ENCODE measurements at places on chromosomes 4 and X.

DNA sequence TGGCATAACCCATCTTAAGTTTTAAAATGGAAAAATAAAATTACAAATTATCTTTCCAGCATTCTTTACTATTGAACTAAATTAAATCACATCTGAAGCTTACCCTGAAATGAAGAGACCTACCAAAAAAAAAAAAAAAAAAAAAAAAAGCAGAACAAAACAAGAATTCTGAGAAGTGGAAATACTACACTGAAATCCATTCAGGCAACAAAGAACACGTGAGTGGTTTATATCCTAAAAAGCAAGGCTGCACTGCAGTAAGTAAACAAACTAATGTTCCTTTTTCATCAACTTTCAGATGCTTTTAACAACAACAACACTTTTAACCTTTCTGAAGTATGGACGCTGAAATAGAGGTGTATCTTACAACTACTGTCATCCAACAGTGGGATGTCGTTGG is 7.5 kb downstream of the FRYL start:
- DNase-seq: no peak

- no peak for DNase-seq
Observed at GRCh38 chr4:36094995-36095394, 149.3 kb downstream of the ARAP2 start.

DNA sequence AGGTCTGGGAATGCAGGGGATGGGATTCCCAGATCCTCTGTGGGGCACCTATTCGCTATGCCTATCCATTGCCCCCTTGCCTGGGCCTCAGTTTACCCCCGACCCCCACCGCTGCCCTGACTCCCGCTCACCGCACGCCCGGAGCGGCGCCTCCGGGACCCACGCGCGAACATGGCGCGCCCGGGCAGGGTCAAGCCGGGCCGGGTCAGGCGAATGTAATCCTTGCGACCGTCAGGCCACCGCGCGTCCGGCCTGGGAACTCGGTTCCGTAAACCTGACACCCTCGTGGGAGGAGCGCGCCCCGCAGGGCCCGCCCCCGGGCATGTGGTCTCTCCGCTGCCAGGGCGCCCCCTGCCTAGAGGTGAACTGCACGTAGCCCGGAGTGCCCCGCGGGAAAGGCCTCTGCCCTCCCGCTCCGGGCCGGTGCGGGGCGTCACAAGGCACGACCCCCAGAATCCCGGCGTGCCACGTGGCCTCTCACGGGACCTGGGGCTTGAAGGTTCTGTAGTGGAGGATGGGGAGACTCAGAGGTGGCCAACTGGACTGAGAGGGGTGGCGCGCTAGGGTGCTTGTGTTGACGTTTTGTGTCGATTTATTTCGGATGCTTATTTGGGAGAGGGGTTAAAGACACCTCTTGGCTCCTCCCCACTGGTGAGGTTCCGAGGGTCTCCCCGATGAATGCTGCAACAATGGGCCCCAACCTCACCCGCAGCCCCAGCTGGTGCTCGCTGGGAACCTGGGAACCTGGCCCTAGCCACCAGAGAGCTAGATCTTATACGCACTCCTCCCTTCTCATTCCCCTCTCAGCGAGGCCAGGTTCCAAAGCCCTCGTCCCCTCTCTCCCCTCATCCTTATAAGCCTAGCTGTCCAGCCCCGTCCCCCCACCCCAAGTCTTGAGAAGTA is at the start of gene PRICKLE3:
TSS of gene PRICKLE3 (minus strand) at position 249 of the 903 bp plus-strand sequence. CDS start at position 173, 76 bp downstream.
- DNase-seq: peak; percentile 85

GRCh38 chr4:156173937-156174336 is 220.3 kb upstream of the CTSO start:
- no peak for DNase-seq

GRCh38 chrX:39556056-39556455 is 541.7 kb downstream of the BCOR start:
- no peak for DNase-seq

DNA sequence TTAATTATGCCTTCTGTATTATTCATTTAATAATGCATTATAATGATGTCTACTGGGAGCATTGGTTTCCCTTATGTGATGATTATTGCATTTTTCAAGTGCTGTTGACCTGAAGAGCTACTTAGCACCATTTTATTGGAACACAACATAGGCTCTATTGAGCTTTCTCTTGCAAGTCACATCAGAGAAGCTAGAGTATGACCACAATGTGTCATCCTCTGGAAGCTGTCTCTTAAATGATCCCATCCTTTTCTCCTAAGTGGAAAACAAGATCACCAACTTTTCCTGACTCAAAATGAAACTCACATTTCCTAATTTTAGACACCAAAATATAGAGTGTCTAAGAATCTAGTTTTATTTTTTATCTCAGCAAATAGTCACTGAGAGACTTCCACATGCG is 1451.9 kb downstream of the PCDH7 start:
- DNase-seq: no peak

DNA sequence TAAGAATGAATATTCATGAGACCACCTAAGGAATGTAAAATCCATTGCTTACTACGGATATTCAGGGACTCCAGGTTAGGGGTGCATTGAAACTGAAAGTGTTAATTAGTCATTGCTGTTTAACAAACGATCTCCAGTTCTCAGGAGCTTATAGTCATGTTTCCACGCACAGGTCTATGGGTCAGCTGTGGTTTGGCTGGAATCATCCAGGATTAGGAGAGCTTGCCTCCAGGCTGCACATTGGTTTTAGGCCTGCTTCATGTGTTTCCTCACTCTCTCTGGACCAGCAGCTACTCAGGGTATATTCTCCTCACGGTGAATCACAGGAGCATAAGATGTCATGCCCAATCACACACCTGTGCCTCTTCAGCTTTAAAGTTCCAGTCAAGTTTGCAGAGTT is 98.9 kb downstream of the ATXN3L start:
- DNase-seq: no peak

GRCh38 chr4:139576219-139576618 is 20.2 kb upstream of the SETD7 start:
- DNase-seq: peak; percentile 32

DNA sequence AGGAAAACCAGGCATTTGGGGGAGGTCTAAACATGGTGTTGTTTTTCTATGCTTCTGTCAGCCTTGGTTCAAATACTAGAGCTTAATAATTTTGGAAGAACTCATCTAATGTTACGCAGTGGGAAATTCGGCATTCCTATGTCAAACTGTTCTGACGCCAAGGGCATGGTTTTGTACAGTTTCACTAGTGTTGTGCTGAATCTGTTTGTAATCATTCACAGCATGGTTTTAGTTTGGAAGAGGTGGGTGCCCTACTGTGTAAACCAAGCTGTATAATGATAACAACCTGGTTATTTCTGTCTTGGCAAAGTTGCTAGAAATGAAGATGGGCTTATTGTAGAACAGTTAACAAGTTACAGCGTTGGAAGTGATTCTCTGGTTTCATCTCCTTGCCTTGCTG is 5.2 kb downstream of the DDX3X start:
- no peak for DNase-seq

GRCh38 chr4:185209031-185209851 is at the start of gene SNX25:
Gene SNX25, plus strand, starts transcription at chr4:185209598. Its CDS starts 229 bp downstream, at chr4:185209827.
- DNase-seq: peak; percentile 82

- no peak for DNase-seq
Observed at GRCh38 chr4:13461191-13461905, 22.8 kb downstream of the RAB28 start.

- DNase-seq: no peak
Observed at GRCh38 chrX:42541554-42541953, 236.4 kb downstream of the PPP1R2C start.

- no peak for DNase-seq
Observed at GRCh38 chr4:150874338-150875226, 140.5 kb downstream of the LRBA start.

DNA sequence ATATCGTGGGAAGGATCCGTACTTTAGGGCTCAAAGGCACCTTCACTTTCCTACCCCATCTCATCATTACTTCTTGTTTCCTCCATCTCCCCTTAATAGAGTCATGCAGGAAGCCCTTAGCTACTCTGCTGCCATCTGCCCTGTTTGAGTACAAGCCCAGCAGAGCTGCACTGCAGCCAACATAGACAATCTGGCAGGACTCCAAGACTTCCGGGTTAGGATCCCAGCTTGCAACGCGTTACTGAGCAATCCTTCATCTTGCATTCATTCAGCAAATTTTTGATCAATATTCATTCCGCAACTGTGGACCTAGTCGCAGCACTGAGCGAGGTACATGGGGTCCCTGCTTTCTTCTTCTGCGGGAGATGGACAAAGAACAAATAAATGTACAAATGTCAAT is 344.9 kb downstream of the BCOR start:
- peak; percentile 70 for DNase-seq

GRCh38 chrX:129534816-129535578 is 5.1 kb upstream of the OCRL start:
- DNase-seq: no peak

GRCh38 chr4:125789023-125789422 is 474.3 kb downstream of the FAT4 start:
- DNase-seq: no peak

- DNase-seq: no peak
Observed at GRCh38 chr4:84167564-84167963, 331.5 kb downstream of the NKX6-1 start.

- DNase-seq: no peak
Observed at GRCh38 chr4:183376381-183376780, 54.2 kb upstream of the CLDN24 start.

DNA sequence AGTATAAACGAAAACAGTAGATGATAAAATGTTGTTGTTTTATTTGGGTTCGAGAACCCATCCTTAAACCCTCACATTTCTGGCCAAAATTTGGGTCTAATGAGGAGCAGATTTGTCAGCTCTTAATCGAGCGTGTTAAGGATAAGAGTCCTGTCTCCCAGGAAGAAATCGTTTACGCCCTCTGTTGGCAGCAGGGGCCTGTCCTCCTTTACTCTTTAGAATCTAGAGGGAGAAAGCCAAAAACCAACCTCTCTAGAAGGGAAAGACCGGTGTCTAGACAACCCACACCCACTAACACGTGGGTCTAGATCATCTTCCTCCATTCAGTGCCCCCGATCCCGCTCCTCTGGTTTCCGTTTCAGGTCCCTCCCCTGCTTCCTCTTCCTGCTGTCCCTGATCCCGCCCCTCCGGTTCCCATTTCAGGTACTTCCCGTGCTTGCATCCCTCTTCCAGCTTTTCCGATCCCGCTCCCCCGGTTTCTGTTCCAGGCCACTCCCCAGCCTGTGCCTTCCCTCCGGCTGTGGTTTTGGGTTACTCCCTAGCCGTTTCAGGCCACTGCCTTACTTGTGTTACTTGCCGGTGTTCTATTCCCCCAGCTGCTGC is 339.1 kb downstream of the PAPSS1 start:
- no peak for DNase-seq

DNA sequence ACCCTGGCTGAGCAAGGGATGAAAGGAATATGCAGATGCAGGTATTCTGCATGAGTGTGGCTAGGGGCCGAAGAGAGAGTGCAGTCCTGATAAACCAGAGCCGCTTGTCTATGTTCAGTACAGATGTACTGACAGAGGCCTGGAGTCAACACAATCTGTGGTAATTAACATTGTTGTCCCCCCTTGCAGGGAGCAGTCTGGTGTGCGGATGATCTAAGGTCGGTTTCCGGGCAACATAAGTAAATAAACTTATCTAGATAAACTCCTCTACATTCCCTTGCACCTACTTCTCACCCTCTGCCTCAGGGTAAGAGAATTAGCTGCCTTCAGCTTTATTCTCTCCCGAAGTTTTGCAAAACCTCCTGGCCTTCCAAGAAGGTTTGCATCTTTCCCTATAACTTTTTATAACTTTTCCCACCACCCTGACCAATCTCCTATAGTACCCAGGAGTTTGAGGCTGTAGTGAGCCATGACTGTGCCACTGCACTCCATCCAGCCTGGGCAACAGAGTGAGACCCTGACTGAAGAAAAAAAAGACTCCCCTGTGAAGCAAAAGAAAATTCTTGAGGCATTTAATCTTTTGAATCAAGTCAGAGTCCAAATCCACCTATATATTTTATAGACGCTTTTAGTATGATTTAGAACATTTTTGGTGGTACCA is 26.6 kb downstream of the SNX25 start:
- DNase-seq: no peak

- no peak for DNase-seq
Observed at GRCh38 chrX:118208481-118208880, 91.9 kb upstream of the KLHL13 start.

DNA sequence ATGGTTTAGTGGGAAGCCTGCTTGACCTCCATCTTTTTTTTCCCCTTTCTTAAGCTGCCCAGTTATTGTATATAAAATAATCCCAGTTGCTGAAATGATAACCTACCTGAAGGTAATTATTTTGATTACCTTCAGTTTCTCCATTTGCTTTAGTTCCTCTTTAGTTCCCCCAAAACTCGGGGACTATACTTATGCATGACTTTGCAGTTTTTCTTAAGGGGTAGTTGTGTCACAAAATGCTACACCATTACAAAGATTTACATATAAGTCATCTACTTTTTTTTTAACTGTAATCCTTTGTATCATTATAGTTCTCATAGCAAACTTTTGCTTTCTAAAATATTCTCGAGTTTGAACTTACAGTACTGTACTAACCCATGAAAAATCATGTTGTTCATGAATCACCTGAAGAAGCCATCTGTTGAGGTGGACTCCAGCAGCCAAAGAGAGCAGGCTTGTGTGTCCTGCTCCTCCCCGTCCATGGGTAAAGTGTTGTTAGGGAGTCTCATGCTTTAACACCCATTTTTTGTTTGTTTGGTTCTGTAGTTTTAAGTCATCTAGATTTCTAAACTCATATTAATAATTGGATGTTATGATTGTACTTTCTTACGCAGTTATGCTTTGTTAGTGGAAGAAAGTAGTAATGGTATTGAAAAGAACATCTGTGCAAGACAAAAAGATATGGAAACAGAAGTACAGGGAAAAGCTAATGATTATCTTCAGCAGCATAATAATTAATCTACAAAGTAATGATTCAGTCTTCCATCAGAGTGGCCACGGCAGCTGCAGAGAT is 34.6 kb downstream of the HADH start:
- DNase-seq: no peak

DNA sequence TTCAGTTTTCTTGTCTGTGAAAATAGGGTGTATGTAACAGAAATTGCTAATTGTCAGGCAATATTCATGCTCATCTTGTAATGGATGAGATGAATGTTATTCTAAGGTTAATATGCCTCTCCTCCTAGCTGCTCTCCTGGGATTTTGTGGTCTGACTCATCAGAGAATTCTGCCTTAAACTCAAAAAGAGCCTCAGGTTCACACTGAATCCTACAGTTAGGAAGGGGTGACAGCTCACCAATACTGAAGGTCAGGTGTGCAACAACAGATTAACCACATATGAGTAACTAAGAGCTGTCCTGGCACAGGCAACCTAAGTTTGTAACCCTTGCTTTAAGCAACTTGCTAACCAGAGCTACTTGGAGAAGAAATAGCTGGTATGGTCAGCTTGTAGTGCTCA is 197.7 kb downstream of the SPATA18 start:
- no peak for DNase-seq

DNA sequence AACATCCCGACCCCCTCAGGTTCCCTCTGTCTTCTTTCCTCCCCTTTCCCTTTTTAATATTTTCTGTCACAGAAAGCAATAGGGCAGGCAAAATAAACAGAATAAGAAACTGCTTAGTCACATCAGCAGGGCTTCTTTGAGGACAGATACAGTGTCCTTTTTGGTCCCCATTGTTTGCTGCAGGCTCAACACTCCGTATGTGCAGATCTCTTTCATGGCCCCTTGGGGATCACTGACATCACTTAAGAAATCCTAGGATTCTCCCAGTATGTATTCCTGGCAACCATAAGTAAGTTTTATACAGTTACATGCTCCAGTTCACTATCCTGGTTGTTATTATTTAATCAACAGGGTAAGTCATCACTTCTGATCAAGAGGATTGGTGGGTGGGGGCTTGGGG is 448.0 kb downstream of the NKX6-1 start:
- DNase-seq: no peak
